ENCODE measurements at places on chromosomes 5 and 9.

DNA sequence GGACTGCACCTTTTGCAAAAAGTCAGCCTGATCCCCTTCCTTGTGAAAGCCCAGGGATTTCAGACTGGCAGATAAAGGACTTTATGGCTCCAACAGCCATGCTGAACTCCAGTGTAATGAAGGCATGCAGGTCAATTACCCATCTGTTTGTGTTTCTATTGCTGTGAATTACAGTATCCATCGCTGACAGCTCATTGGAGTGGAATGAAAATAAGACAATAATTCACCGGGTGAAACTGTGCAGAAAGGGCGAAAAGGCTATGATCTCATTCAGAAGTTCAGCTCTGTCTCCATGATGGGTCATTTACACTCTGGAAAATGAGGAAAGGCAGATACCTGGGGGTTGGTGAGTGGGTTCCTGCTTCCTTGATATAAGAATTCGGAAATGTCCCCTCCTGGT, 148.0 kb downstream of the BRINP1 start:
- no peak for DNase-seq

DNA sequence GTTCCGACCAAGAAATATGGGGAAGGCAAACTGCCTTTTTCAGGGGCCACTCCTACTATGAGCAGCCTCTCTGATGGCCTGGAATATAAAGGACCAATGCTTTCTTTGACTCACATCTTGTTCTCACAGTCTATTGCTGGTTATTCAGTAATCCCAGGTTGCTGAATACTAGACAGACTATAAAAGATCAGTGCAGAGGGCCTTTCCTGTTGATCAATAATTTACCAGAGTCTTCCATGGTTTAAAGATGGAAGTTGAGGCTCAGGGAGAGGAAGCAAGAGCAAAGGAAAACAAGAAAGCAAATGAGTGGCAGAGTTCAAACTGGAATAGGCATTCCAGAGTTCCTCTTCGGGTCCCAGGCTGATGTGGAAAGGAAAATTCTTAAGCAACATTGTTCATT, 62.9 kb downstream of the FBXO38 start:
- DNase-seq = no peak

DNA sequence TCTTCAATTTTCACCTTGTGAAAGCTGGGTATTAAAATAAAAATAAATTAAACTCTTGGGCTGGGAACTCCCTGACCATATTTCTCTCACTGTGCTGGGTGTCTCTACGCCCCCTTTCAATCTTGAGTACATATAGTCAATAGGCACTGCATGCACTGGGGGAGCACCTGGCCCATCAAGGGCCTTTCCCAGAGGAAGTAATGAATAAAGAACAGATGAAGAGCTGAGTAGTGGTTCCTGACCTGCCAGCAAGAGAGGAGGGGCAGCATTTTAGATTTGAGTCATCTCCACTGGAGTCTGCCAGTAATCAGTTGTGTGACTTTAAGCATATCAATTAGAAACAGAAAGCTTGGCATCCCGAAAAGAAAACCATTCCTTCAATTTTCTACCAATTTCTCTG, 6.2 kb downstream of the MAPKAP1 start:
- DNase-seq = no peak

DNA sequence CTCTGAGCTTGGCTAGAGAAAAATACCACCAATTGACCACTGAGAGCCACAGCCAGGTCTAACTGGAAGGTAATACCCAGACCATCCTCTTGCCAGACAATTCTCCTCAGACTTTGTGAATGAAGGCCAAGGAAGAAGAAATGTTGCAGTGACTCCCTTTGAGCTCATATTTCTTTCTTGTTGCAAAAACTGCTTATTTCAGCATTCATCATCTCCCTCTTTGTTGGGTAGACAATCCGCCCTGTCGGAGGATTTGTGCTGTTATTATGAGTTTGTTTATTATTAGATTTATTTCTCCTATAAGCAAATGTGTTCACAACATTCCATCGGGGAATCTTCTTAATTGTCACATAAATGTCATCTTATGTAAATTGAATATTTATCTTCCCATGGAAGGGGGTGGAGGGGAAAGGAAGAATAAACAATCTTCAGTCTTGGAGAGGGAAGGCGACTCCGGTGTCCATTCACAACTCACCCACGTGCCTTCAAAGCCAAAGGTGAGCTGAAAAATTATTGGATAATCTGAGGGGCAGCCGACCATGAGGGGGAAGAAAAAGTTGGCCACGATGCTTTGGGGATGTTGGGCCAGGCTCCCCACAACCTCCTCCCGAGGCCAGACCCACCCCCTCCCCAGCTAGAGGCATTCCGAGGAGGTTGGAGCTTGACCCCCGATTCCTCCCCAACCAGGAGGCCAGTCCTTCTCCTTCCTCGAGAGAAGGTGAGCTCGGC, 1.8 kb upstream of the JADE2 start:
- no peak for DNase-seq

DNA sequence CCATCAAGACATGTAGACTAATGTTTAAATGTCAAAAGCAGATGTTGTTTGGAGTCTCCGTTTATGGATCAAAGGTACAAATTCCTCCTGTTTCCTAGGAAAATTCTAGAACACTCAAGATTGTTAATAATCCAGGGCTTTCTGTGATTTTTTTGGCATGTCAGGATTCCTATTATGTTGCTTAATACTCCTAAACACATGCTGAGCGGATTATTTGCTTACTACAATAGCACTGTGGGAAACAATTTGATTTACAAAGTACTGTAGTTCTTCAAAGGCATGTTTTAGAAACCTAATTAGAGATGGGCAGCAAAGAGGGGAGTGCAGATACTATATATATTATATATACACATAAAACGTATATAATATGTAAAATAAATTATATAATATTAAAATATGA, 19.0 kb upstream of the SCAMP1 start:
- DNase-seq = no peak

DNA sequence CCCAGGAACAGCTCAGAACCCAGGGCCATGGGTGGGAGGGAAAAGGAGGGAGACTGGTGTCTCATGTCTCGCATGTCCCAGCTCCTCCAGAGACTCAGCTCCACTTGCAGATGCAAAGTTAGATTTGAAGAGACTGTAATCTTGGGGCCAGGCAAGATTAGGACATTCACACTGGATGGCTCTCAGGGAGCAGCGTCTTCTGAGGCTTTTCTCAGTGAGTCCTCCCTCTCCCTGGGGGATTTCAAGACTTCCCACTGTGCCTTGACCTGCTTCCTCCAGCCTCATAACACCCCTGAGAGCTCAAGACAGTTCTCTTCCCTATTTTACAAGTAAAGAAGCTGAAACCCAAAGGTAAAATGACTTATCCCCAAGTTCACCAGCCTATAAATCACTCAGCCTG, 10.5 kb upstream of the TCOF1 start:
- no peak for DNase-seq

DNA sequence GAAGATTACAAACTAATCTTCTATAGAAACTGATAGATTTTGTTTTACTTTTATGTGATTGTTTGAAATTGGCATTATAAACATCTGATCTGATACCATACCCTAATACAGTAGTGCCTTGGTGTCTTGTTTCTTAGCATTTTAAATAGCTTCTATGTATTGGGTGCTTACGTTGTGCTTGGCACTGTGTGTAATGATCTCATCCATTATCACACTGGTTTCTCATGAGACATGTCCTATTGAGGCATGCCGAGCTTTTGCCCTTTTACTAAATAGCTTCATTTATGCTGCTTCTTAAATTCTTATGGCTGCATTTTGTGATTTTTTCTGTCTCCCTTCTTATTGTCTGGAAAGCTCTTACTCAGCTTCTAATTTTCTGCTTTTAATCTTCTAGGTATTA, 48.2 kb upstream of the TLR4 start:
- DNase-seq = no peak

DNA sequence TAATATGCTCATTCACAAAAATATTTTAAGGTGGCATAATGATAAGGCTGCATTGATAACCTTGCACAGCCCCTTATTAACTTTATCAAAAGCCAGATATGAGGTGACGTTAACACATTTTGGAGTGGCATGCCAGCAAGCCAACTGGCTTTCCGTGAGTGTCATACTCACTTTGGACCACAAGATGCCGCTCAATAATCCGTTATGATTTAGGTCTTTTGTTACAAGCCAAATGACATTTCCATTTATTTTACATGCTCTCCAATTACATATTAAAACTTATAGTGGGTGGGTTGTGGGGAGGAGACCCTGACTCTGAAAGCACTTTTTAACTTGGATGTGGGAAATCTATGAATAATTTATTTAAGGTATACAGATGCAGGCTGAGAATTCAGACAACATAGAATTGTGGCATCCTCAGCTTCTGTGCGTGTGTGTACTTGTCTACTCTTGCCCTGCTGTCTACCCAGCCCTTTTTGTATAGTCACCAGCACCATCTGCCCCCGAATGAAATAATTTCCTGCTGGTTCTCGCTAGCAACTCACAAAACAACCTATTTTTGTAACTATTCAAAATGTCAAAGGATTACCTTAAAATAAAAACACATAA, 305.1 kb downstream of the PSAT1 start:
- DNase-seq = peak; percentile 89

DNA sequence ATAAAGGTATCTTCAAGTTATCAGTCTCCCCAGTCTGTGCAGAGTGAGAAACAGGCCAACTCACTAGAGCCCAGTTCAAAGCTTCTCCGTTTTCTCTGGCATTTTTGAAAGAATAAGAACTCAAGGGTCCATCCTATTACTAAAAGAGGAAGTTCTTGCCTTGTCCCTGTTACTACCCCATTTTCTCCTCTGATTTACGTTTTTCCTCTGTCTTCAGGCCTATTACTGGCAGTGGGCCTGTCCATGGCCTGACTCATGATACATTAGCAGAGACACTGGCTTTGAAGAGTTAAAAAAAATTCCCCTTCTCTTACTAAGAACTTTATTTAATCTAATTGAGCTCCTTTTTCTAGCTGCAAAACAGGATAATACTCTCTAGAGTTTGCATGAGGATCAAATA, 624.0 kb upstream of the KLF4 start:
- DNase-seq = no peak

- DNase-seq = no peak
Measured at GRCh38 chr5:52491818-52492217, 295.9 kb upstream of the ITGA1 start.
